ENCODE measurements at places on chromosomes 1 and 21.

GRCh38 chr1:156155756-156156510, 2.5 kb downstream of the SEMA4A start:
- DNase-seq: no peak

DNA sequence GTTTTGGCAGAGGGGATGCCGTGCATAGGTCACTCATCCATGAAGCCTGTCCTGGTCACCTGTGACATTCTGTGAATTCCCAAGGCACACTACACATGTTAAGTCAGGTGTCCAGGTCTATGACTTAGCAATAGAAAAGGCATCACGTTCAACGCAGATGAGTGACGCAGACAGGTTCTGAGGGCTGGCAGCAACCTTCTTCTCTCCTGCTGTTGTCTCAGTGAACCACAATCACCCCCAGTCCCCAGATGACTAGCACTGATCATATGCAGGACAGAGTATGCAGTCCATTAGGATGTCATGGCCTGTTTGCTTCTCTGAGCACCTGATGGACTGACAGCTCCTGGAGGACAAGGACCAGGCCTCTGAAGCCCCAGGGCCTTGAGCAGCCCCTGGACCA, 157.8 kb upstream of the KAZN start:
- DNase-seq: no peak

DNA sequence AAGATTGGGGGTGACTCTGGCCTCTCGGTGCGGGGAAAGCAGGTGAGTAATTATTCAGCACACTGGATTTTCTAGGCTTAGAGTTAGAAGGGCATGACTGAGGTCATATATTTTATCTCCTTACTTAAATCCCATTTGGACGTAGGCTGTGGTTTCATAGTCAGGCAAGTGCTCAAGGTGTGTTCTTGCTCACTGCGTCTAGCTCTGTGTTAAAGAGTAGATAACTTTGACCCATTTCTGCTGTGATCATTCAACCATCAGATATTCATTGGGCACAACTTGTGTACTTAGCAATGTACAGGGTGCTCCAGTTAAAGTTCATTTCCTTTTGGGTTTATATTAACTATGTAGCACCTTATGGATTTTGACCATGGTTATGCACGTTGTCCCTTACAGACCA, 14.6 kb downstream of the PFKFB2 start:
- DNase-seq: no peak

DNA sequence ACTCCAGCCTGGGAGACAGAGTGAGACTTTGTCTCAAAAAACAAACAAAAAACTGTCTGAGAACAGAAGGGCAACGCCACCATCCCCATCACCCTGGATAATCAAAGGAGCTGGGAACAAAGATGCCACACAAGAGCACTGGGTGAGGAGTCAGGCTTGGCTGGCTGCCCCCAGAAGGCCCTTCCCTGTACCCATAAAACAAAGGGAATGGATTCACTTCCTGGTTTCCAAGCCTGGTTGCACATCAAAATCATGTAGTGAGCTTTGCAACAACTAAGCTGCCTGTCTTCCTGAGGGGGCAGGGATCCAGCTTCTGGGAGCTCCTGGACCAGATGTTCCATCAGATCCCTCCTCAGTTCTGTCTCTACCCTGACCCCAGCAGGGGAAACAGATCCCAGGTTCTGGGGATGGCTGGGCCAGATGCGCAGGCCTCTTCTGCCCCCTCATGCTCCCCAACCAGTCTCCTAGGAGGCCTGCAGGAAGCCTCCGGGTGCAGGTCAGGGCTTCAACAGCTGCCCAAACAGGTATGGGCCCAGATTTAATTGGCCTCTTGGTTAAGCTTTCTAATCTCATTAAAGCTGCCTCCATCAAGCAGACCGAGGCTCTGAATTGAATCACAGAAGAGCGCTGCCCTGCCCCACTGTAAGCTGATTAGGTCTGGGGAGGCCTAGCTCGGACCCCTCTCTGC, 97.8 kb downstream of the MRPL37 start:
- DNase-seq: no peak

DNA sequence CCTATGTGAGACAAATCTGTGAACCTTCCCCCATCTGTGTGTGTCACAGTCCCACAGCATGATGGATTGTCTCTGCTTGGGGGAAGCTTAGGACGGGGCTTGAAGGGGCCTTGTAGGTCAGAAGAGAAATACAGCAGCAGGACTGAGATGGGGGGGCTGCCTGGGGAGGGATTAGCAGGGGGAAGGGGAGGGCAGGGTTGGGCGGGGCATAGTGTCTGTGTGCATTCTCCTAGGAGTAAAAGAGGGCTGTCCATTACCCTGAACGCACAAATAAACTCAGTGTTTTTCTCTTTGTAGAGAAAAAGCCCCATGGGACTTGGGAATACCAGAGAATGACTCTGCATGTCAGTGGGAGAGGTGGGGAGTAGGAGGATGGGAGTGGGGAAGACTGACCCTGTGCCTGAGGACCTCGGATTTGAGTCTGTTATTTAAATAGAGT, 16.4 kb downstream of the RNF220 start:
- no peak for DNase-seq

- no peak for DNase-seq
These were observed 34.0 kb downstream of the OPRD1 start for GRCh38 chr1:28845786-28846543.

GRCh38 chr1:52904208-52904926, 17.2 kb downstream of the ECHDC2 start:
- DNase-seq: no peak

- DNase-seq: no peak
These were observed 16.3 kb upstream of the CLIC4 start for GRCh38 chr1:24728982-24729381.

GRCh38 chr1:107244709-107245500, 104.1 kb downstream of the NTNG1 start:
- no peak for DNase-seq

DNA sequence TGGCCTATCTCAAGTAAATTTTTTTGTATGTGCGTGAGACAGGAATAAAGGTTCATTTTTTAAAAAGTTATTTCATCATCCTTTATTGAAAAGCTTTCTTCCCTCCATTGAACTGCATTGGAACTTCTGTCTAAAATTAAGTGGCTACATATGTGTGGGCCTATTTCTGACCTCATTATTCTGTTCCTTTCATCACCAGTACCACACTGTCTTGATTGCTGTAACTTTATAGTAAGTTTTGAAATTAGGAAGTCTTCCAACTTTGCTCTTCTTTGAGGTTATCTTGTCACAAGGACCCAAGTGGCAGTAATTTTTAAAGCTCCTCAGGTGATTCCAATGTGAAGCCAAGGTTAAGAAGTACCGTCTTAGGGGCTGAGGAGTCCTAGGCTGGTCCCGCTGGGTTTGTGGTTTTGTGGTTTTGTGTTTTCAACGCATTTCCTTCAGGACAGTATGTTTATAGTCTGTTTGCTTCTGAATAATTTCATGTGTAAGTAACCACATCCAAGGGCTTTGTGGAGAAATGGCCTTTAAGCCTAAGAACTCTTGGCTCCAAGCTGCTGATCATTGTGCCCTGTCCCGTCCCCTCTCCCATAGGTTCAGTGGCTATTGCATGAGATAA, 12.4 kb upstream of the SCAF4 start:
- DNase-seq: no peak

DNA sequence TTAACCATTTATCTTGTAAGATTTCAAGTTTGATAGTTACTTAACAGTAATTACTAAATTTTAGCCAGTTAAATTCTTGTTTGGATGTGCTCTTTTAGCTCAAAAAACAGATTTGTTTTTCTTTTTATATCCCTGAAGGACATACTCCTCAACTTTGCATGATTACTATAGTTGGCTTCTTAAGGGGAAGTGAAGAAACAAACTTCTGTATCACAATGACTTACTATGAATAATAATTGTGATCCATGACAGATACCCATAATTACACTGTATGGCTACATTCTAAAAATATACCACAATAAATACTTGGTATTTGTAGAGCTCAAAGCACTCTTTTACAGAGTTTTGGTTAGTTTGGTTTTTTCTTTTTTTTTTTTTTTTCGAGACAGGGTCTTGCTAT, 55.8 kb downstream of the IARS2 start:
- no peak for DNase-seq

GRCh38 chr1:53266038-53266437, 27.7 kb upstream of the MAGOH start:
- no peak for DNase-seq

DNA sequence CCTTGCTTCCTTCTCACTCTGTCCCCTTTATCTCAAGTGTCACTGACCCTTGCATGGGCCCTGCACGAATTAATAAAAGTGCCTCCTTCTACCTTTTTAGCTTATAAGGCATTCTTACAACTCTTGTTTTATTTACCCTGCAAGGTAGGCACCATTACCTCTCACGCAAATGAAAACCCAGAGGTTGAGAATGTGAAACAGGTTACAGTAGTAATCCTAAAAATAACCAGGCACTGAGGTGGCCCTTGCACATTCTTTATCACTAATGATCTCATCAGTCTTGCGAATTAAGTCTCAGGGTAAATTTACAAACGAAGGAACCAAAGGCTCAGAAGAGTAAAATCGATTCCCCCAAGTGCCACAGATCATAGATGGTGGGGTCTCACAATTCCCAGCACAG, 3.7 kb downstream of the GLIS1 start:
- no peak for DNase-seq

DNA sequence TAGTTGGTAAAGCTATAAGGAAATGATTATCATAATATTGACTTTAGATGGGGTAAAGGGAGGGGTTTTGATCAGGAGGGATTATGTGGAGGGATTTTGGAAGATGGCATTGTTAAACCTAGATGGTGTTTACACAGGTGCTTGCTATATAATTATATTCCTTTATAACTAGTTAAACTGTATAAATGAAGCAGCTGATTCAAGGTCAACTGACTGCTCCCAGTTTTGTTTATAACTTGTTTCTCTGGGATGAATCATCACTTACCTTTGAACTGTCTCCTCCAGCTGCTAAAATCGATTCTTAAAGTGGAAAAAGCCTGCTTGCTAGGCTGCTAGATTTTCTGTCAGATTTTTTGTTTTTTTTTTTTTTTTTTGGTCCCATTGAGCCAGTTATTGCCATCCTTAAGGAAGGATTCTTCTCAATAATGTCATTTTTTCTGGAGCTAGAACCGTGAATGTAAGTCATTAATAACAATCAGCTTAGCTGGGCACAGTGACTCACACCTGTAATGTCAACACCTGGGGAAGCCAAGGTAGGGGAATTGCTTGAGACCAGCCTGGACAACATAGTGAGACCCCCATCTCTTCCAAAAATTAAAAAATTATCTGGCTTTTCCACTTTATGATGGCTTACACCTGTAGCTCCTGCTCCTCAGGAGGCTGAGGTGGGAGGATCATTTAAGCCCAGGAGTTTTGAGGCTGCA, 153.2 kb downstream of the PIK3R3 start:
- no peak for DNase-seq

- no peak for DNase-seq
These were observed 31.3 kb upstream of the BTG2 start for GRCh38 chr1:203273869-203274602.

DNA sequence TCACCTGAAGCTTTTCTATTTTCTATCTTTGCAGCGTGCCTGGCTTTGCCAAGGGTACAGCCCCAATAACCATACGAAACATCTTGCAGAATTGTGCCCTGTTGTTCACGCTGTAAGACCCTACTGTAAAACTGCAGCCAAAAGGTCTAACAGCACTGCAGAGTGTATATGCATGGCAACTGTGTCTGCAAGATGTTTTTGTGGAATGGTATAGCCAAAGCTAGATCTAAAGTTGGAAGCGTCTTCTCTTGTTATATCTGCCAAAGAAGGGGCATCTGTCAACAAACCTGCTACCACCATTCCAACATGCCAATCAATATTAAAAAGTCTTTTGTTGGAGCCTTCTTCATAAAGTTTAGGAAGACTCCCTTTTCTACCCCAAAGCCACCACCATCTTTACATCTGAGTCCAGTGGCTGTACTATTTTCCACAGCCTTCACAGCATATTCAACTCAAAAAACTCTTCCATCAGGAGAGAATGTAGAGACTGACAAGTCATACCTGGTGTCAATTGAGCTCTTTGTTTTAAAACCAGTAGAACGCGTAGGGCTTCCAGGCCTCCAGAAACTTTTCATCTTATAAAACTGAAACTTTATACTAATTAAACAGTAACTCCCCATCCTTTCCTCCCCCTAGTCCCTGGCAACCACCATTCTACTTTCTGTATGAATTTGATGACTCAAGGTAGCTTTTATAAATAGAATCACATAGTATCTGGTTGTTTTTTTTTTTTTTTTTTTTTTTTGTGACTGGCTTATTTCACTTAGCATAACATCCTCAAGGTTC, 40.0 kb downstream of the ZSCAN20 start:
- DNase-seq: no peak

GRCh38 chr1:115813727-115814126, 27.2 kb downstream of the NHLH2 start:
- no peak for DNase-seq

GRCh38 chr1:74908797-74909196, 175.8 kb downstream of the TYW3 start:
- DNase-seq: no peak

DNA sequence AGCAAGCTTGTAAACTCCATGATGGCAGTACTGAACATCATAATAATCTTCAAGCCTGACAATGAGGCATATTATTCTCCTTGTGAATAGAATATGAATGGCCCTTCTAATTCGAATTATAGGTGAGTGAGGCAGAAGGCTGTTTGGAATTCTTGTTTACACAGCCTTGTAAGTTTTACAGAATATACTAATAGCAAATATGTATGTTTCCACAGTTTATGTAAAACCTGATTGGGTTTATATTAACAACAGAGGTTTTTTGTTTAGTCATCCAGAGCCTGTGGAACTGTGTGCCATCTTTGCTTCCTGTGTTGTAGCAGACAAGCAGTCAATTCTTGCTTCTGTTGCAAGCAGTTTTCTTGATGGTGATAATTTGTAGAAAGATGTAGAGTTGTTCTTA, 8.0 kb downstream of the OSBPL9 start:
- DNase-seq: no peak

DNA sequence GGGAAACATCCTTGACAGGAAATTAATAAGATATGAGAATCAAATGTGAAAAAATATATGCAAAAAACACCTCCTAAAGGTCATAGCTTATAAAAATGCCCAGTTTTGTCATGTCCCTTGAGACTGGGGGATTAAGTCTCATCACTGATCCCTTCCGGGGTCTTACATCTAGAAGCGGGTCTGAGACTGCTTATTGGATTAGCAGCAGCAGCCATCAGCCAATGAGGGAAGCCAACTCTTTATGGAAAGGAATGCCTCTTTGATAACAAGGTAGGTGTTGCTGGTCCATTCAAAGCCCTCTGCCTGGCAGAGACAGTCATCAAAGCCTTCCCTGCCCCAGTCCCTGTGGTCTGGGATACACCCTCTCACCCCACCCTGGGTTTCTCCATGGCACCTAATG, 3.9 kb upstream of the CACNA1S start:
- DNase-seq: no peak

- peak; percentile 85 for DNase-seq
These were observed 92.6 kb upstream of the NGF start for GRCh38 chr1:115430441-115431158.

GRCh38 chr1:186491336-186491735, 30.4 kb upstream of the PDC start:
- DNase-seq: no peak

Measured in HFF-Myc (cell line).